Stimulated activated CD8-positive, alpha-beta memory T cell treated with anti-CD3 and anti-CD28 coated beads, Interleukin-7, amount 100 ng/mL, for 1 hour (primary cell): ENCODE measurements at places on chromosomes 6 and 20.

- no peak for DNase-seq
These were observed 53.7 kb downstream of the PPP1R16B start for GRCh38 chr20:38859070-38859690.

DNA sequence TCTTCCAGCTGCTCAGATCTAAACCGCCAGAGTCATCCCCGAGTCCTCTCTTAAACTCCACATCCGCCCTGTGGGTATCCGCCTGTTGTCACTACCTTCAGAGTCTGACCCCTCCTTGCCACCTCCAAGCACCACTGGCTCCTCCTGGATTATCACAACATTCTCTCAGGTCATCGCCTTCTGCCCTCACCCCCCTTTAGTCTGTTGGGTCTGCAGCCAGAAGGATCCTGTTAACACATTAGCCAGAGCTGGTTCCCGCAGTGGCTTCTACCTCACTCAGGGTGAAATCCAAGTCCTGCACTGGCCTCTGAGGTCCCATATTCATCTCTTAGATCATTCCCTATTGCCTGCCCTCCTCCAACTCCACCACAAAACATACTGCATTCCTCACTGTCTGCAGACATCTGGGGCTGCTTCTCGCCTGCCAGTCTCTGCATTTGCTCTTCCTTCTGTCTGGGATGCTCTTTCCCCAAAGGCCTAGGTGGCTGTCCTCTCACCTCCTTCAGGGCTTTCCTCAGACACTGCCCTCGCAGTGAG, 34.1 kb downstream of the TNXB start:
- no peak for DNase-seq

DNA sequence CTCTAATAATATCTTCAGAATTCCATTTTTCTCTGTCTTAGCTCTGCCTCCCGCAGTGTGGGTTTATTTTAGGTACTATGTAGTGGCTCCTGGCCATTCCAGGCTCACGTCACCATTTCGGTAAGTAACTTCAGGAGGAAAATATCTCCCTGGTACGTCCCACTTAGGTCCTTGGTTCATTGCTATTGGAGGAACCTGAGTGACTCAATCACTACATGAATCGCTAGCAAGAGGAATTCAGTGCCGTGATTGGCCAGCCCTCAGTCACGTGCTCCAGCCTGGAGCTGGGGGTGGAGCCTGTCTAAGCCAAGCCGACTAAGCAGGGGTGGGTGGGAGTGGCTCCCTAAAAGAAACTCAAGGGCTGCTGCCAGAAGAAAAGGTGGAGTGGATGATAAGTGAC, 67.3 kb upstream of the E2F3 start:
- no peak for DNase-seq

GRCh38 chr20:25281541-25281991, 33.7 kb downstream of the PYGB start:
- DNase-seq: no peak

DNA sequence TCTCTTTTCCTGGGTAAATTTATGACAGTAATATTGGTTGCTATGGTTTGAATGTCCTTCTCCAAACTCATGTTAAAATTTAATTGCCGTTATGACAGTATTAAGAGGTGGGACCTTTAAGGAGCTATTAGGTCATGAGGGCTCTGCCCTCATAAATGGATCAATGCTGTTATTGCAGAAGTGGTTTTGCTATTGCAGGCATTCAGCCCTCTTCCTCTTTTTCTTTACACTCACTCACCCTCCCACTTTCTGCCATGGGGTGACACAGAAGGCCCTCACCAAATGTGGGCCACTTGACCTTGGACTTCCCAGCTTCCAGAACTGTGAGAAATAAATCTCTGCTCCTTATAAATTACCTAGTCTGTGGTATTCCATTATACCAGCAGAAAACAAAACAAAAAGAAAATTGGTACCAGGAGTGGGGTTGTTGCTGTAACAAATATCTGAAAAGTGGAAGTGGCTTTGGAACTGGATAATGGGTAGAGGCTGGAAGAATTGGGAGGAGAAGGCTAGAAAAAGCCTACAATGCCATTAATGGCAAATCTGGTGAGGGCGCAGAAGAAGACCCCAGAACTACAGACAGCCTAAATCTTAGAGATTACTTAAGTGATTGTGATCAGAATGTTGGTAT, 24.8 kb upstream of the IGF2R start:
- DNase-seq: no peak

GRCh38 chr20:32634041-32634805, 39.5 kb downstream of the C20orf203 start:
- no peak for DNase-seq

- no peak for DNase-seq
These were observed 132.1 kb downstream of the HUS1B start for GRCh38 chr6:524803-525202.

DNA sequence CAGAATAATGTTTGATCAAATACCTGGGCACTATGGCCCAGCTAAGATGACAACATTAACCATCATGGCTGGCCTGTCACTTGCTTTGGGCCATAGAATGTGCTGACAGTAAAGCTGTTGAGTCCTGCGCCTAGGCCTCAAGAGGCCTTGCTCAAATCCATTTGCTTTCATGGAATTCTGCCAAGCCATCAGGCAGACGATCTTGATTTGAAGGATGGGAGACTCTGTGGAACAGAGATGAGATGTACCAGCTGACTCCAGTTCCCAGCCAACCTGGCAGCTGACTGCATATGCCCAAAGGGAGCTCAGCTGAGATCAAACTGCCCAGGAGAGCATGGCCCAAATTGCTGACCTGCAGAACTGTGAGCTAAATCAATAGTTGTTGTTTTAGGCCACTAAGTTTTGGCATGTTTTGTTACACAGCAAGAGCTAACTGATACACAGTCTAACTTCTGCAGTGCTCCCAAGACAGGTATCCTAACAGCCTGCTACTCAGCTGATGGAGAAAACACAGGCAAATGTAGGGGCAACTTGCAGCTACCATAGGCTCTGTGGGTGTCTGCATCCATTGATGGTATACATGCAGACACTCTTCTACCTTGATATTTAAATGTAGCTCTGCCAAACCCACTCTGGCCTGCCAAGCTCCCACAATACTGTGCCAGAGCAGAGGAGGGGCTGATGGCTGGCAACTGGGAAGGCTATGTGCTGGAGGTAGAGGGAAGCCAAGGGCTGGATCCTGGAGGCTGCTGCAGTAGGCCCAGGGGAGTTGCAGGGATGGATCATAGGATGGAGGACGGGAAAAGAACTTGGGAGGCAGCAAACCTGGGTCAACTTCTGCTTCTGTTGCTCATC, 55.2 kb upstream of the RNF24 start:
- no peak for DNase-seq

DNA sequence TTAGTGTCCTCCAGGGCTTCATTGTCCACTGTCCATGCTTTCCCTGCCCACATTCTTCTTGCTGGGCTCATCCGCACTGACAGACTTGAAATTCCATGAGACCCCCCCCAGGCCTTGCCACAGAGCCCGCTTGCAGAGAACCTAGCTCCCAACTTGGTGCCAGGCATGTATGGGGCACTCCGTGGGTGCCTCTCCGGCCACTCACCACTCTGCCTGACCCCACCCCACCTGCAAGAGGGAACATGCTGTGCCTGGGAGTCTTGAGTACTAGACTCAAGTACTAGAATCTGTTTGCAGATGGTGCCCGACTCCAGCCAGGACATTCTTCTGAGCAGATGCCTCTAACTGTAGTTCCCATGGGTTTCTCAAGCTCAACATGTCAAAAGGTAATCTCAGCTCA, 47.9 kb downstream of the TRERF1 start:
- DNase-seq: no peak

DNA sequence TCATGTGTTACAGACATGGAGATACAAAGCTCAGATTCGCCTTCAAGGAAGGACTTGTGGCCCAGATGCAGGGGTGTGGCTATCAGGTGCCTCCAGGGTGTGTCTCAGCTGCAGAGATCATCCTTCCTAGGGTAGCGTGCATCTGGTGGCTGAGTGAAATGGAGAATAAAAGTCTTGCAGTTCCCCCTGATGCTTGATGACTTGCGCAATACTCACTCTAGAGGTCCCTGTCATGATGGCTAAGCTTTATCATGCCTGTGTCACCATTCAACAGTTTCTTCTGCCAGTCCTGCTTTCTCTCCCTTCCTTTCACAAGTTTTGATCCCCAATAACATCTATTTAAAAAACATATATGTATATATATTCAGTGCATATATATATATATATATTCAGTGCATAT, 228.1 kb downstream of the PAX1 start:
- no peak for DNase-seq

GRCh38 chr6:6620766-6621425, 32.4 kb downstream of the LY86 start:
- no peak for DNase-seq

- no peak for DNase-seq
These were observed 7.0 kb downstream of the EYA2 start for GRCh38 chr20:46901638-46902037.

GRCh38 chr6:10441655-10442009, 26.8 kb upstream of the TFAP2A start:
- DNase-seq: no peak

DNA sequence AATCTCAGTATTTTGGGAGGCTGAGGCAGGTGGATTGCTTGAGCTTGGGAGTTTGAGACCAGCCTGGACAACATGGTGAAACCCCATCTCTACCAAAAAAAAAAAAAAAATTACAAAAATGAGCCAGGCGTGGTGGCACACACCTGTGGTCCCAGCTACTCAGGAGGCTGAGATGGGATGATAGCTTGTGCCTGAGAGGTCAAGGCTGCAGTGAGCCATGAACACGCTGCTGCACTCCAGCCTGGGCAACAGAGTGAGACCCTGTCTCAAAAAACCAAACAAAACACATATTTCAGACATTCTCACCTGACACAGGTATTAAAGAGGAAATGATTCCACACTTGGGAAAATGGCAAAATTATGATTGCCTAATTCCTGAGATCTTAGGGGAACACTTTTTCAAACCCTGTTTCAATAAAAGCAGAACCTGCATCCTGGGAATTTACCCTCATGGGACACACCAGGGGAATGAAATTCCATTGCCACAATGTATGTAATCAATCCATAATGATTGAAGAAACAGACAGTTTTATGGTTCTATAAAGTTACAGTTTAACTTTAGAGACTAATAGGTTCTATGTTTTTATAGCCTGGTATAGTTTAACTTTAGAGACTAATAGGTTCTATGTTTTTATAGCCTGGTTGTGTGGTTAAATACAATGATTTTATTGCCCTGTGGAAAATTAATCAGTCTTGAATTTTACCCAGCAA, 29.6 kb upstream of the DNAAF9 start:
- DNase-seq: no peak

- no peak for DNase-seq
These were observed 20.4 kb downstream of the IL20RA start for GRCh38 chr6:137024237-137024990.

- DNase-seq: no peak
These were observed 22.9 kb upstream of the NPBWR2 start for GRCh38 chr20:64130271-64130670.

- no peak for DNase-seq
These were observed 68.9 kb downstream of the TBC1D7 start for GRCh38 chr6:13259393-13259792.

GRCh38 chr6:162251257-162251656, 476.3 kb downstream of the PRKN start:
- DNase-seq: no peak

- no peak for DNase-seq
These were observed 41.0 kb downstream of the PHF3 start for GRCh38 chr6:63676412-63677114.

DNA sequence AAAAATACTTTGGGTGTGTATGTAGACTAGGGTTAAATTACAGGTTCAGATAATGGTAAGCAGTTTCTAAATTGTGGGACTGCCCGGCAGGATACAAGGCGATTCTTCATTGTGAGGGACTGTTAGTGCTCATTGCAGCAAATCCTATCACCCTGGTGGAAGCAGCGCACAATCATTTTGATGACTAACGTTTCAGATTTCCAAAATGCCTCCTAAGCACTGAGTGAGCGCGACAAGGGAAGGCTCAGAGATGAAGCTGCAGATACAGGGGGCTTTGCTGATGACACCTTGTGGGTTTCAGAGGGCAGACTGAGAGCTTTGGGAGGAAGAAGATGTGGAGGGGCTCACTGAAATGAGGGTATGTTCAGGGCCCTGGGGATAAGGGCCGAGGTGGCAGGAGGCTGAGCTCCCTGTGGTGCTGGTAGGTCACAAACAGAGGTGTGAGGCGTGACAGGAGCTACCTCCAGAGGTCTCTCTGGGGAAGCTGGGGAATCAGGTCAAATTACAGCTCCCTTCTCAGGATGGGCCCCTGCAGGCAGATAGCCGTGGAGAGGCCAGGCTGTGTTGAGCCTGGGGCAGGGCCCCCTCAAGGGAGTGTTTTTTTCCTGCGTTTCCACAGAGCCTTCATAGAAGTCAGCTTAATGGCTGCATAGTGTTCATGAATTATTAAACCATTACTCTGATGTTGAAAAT, 84.5 kb upstream of the FYN start:
- no peak for DNase-seq

DNA sequence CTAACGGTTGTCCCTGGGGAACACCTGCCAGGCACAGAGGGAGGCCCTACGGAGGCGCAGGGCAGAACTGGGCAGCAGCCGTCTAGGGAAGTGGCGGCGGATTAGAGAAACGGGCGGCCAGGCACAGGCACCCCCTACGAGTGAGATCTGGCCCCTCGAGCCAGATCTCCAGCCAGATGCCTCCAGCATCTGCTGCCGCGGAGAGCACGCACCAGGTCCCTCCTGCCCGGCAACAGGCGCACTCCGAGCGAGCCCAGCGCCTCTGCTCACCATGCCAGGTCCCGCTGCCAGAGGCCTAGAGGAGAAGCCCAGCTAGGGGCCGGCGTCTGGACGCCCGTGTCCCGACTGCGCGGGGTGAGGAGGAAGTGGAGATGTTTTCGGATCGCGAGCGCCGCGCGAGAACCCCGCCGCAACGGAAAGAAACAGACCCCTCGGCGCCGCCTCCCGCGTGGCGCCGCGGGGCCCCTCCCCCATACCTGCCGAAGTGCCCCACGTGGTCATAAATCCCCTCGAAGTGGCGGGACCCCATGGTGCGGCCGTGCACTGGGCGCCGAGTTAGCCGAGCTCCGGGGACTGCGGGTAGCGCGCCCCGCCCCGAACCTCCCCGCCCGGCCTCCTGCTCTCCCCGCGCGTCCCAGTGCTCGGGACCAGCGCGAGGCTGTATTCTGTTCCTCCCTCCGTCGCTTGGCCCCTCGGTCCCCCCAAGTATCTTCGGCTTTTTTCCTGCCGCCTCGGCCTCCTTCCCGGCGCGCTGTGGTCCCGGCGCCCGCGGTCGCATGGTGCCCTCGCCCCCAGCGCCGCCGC, at the start of gene SLC22A16:
SLC22A16 (minus strand) TSS at position 568 of the 804 bp plus-strand sequence; CDS start at position 529, 39 bp downstream.
- no peak for DNase-seq

DNA sequence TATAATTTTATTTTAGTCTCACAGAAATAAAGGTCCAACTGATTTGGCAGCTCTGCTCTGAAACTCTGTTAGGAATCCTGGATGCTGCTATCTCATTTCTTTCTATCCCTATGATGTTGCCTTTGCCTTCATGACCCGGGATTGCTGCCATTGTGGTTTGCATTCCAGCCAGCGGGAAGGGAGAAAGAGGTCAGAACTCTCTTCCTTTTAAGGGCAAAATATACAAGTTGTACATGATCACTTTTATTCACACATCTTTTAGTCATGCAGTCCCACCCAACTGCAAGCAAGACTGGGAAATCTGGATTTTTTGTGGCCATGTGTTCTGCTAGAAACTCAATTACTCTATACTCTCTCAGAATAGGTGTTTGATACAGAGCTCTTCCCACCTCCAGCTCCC, 263.1 kb upstream of the ZFP64 start:
- DNase-seq: no peak

- DNase-seq: no peak
These were observed 267.0 kb downstream of the DLL1 start for GRCh38 chr6:170023620-170024521.
